ENCODE measurements at places on chromosomes 2 and 18.

- DNase-seq = no peak
Observed at GRCh38 chr18:77366067-77366719, 116.5 kb downstream of the GALR1 start.

DNA sequence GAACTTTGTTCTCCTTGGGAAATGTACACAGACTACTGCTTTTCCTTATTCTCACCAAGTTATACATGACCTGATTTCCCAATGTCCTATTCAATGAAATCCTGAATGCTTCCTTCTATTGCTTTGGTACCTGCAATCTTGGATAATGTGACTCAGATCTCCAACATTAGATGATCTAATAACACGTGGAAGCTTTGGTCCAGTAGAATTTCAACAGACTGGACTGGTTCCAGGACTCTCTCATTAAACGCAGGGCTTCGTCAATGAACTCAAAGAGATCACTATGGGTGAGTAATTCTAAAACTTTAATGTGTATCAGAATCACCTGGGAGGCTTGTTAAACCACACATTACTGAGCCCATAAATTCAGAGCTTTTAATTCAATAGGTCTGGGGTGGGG, 413.6 kb upstream of the KCNH7 start:
- DNase-seq = no peak

DNA sequence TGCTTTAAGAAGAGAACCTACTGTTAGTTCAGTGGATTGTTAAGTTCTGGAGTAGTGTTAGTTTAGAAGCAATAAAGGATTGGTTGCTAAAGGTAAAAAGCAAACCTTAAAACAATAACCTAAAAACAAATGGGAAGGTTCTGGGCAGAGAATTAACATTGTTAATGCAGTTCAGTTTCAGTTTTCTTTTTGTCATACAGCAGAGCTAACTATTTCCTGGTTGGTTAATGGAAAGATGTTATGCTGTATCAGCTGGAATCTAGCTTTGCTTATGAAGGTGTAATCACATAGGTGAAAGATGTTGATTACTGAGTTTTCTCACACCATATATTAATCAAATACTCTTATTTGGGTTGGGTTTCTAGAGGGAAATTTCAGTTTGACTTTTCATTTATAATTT, 23.8 kb downstream of the SMAD4 start:
- no peak for DNase-seq

- DNase-seq = no peak
Observed at GRCh38 chr2:126527836-126528490, 128.0 kb upstream of the GYPC start.

DNA sequence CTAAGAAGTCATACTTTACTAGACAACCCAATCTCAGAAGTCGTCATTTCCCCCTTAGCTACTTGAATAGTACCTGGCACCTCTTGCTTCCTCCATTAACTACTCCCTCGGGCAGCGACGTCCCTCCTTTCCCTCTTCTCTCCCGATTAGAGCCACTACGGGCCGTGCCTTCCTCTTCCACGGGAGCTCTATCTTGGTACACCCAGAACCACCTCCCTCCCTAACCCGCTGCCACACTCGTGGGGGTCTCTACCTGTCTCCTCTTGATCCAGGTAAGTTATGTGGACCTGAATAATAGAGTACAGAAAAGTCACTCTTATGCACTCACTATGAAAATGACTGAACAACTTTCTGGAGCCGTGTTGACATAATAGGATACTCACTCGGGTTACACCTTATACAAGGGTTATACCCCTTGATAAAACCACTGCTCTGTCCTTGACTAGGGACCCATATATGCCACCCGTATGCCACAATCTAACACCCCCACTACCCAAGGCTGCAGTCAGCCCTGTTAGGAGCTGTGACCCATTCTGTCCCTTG, 595 bp upstream of the HDHD2 start:
- DNase-seq = no peak

- no peak for DNase-seq
Observed at GRCh38 chr2:106843910-106844250, 42.1 kb downstream of the ST6GAL2 start.

GRCh38 chr2:64267699-64268098, 123.5 kb upstream of the PELI1 start:
- DNase-seq = no peak

- no peak for DNase-seq
Observed at GRCh38 chr2:232410238-232410900, 3.7 kb downstream of the ALPG start.

DNA sequence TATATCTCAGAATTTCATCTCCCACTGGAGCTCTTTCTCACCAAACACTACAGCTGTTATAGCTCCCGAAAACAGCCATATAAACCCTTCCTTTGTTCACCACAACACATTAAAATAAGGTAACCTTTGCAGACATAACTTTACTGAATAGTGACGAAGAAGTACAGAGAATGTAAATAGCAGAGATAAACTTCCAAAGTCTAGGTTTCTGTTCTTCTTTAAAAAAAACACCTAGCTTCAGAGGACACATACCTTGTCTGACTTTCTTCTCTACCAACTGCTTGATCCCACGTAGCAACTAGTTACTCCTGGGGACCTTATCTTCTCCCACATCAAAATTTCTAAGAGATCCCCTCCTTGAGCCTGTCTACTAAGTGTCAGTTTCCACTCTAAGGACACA, 32.3 kb downstream of the ATL2 start:
- DNase-seq = no peak

DNA sequence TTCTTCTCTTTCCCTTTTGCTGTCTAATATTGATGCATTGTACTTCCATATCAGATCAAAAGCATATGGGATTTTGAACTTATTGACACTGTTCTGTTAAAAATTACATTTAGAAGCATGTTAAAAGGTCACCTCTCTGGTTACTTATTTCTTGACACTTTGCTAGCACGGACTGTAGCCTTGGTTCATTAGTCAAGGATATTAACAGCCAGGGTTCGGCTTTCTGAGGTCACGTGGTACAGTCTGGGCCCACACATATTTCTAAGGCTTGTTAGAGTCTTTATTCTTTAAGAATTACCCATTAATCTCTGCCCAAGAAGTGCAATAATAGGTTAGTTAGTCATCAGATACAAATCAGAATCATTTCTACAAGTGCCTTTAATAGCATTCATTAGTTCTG, 1035.8 kb upstream of the FANCL start:
- no peak for DNase-seq

DNA sequence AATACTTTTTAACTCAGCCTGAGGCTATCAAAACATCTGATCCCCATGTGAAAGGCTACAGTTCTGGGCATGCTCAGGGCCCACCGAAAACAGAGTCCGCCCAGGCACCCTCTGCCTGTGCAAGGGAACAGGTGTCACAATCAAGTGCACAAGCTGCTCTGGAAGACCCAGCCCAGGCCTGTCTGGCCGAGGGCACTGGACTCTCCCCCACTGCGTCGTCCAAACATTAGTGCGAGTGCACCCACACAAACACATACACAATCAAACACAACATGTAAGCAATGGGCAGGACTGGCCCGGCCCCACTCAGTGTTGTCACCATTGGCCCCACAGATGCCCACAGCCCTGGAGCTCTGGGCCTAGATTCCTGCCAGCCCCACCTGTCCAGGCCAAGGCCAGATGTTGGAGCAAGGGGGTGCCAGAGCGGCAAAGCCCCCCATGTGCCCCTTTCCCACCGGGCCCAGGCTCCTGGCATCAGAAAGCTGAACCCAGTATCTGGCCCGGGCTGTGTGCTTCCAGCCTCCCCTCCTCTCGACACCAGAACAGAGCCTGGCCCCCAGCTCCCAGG, 617 bp upstream of the ALPG start:
- no peak for DNase-seq

DNA sequence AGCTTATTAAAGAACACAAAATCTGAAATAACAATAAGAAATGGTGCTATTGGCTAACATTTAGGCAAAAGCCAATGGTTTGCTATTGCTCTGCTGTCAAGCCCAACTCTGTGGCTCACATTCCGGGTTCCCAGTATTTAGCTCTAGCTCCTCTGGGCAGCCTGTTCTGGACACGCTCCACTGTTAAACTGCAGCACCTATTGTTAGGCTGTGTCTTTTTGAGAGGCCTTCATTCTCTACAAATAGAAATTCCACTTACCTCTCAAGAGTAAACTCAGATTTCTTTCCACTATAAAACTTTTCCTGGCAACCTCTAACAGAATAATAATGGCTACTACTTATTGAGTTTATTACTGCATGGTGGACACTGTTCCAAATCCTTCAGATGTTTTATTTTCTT, 3.7 kb upstream of the KLHL14 start:
- DNase-seq = no peak

- no peak for DNase-seq
Observed at GRCh38 chr2:196314780-196315179, 143.4 kb upstream of the STK17B start.

- peak; percentile 21 for DNase-seq
Observed at GRCh38 chr2:242020196-242021004, 150.9 kb downstream of the RTP5 start.

DNA sequence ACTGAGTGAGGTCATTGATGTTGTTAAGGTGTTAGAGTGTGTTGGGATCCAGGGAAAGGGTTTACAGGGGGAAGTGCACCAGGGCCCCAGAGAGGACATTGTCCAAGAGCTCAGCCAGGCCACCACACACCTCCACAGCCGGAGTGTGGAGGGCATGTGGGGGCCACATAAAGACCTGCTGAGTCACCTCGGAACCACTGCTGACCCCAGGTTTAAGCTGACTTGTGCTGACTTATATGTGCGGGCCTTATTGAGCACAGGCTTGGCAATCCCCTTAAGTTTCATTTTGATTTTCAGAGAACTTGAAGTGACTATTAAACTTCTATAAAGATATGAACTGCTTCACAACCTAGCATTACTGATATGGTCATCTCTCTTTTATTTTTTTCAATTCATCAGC, 166.2 kb upstream of the MAP3K20 start:
- no peak for DNase-seq

DNA sequence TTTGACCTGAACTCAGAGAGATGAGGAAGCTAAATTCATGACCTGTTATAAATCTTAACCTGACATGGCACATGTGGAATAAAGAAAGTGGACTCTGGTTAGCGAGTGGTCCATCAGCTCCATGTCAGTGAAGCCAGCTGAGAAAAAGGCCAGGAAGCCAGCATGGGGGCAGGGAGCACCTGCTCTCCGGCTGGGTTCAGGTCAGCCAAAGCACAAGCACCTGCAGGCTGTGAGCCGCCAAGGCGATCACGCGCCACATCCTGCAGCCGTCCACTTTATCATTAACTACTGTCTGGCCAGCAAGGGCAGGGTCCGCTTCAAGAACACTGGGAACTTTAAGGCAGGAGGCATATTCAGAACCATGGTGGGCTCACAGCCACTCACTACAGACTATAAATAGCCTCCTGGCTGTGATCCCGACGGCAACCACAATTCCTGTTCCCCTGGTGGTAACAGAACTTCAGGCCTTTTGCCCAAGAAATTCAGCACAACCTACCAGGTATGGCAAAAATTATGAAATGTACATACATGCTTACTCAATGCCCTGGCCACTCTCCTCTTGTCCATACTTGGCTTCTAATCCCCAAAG, 35.5 kb downstream of the ACVR1 start:
- DNase-seq = no peak

GRCh38 chr2:237547841-237548416, 18.4 kb upstream of the PRLH start:
- DNase-seq = no peak

GRCh38 chr2:43524177-43524965, 71.5 kb downstream of the THADA start:
- no peak for DNase-seq

DNA sequence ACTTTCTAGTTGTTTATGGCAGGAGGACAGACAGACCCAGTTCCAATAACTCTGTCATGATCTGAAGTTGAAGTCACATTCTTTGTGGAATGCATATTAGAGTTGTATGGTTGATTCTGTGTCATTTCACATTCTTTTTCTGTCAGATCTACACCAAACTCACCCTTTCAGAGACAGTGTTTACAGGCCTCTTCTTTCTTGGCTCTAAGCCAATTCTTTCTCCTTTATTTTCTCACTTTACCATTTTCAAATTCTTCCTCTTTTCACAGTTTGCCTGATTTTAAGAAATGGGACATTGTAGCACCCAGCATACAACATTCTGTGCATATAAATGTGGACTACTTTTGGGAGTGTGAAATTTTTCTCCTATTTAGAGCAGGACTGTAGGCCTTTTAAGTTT, 103.7 kb downstream of the CCDC85A start:
- DNase-seq = no peak

DNA sequence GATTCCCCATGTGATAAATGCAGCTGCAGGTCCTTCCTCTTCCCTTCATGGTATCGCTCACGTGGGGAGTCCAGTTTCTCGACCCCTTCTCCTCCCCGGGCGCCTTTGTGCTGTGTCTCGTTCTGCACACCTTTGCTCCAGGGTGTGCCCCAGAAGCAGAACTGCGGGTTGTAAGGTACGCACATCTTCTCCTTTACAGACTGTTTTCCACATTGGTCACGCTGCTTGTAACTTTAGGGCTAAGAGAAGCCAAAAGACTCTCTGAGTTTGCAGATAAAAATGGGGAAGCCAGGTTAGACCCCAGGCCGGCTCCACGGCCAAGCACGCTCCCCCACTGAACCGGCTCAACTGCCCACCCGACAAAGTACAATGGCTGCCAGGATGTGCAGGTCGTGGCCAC, 45.9 kb upstream of the TFCP2L1 start:
- DNase-seq = no peak

GRCh38 chr2:37619959-37620300, 51.5 kb downstream of the CDC42EP3 start:
- DNase-seq = peak; percentile 56

DNA sequence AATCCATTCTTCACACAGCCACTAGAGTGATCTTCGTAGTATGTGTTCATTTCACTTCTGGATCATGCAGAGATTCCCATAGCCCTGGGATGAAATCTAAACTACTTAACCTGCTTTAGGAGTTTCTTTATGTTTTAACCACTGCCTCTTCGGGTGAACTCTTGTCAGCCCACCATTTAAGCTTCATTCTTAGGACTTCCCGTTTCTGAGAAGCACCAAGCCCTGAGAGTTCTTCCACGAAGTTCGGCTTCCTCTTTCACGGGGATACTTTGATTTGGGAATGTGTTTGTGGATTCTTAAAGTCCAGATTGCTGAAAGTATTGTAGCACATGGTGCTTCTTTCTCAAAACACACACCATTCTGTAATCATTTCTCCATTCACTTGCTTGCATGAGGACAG, 205.0 kb downstream of the UBE2E3 start:
- no peak for DNase-seq

GRCh38 chr2:147847746-147848391, 3.0 kb downstream of the ACVR2A start:
- no peak for DNase-seq

GRCh38 chr2:227939271-227940027, 68.0 kb downstream of the DAW1 start:
- peak; percentile 83 for DNase-seq

- DNase-seq = no peak
Observed at GRCh38 chr2:53778536-53779162, 8.1 kb downstream of the ASB3 start.

GRCh38 chr2:173962583-173963110, 2.5 kb downstream of the SP3 start:
- DNase-seq = no peak
